Esophagus squamous epithelium (tissue), 5 donors: ENCODE measurements at places on chromosomes 5 and 9.

GRCh38 chr5:81848362-81848880 is 97.5 kb upstream of the SSBP2 start:
- no peak for DNase-seq

GRCh38 chr5:96962540-96962991 is 26.7 kb downstream of the LNPEP start:
- no peak for DNase-seq

DNA sequence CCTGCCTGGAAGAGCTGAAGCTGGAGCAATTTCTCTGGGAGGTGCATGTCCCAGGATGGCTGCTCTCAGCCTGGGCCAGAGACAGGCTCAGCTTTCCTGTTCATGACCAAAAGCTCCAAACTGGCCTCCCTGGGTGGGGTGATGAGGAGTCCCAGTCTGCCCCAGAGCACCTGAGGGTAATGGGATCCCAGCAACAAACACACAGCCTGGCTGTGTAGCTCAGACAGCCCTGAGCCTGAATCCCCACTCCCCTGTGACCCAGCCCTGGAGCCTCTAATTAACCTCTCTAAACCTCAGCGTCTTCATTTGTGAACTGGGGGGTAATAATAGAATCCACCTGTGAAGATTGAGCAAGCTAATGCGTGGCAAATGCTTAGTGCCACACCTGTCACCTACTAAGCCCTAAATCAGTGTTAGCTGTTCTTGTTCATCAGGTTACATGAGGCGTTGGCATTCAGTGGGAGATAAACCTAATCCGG is 67.5 kb downstream of the HSPA4 start:
- DNase-seq = no peak

GRCh38 chr9:111405701-111406100 is 75.7 kb upstream of the OR2K2 start:
- no peak for DNase-seq

DNA sequence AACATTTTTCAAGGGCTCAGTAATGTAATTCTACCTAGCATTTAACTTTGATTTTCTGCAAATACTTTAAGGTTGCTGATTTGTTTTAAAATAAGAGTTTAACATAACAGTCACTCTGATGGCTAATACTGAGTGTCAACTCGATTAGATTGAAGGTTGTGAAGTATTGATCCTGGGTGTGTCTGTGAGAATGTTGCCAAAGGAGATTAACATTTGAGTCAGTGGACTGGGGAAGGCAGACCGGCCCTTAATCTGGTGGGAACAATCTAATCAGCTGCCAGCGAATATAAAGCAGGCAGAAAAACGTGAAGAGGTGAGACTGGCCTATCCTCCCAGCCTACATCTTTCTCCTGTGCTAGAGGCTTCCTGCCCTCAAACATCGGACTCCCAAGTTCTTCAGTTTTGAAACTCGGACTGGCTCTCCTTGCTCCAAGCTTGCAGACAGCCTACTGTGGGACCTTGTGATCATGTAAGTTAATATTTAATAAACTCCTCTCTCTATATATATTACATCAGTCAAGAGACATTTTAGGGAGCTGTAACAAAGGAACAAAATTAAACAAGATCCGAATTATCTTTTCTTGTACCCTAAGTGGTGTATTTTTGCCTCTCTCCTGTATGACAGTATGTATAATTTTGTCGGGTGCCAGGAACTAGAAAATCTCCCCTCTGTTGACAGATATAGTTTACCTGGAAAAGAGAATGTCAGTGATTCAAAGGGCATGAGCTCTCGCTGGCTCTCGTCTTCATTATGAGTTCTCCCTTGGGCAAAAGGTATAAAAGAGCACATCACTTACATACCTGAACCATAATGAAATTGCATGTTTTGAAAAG is 576.1 kb downstream of the LRRC70 start:
- no peak for DNase-seq

DNA sequence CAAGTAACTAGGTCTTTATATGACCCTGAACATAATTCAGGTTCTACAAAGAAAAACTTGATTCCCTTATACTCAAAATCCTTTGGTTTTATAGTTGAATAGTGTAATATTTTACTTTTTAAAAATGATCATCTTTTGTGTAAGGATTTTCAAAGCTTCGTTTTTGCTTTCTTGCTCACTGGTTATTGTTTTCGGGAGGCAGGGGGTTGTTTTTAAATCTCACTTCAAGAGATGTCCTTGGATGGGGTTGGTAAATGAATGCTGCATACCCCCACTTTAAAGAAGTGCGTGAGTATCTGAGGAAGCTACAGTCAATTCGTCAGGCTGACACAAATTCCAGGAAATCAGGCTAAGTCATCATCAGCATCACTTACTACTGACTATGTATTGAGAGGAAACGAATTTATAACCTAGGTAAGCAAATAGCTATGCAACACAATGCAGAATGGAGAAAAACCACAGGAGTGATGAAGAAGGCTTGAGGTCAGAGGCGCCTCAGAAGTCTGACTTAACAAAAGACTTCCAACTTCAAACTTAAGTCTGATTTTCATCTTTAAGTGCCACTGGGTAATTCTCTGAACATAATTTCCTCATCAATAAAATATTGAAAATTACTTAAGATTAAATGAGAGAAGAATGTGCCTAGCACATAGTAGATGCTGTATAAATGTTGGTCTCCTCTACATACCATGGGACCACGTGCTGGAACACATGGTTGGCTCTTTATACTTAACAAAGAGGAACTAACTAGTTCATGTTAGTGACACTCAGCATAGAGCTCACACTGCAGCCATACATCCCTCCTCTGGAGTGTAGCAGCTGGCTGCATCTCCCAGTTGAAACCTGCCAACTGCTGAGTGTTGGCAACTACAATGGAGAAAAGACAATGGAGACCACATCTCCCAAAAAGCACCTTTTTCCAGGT is 106.0 kb upstream of the KIF2A start:
- no peak for DNase-seq

- no peak for DNase-seq
These were observed 8.7 kb downstream of the STKLD1 start for GRCh38 chr9:133384736-133385321.

- DNase-seq = no peak
These were observed 174.5 kb upstream of the MAP1B start for GRCh38 chr5:71932655-71933338.

DNA sequence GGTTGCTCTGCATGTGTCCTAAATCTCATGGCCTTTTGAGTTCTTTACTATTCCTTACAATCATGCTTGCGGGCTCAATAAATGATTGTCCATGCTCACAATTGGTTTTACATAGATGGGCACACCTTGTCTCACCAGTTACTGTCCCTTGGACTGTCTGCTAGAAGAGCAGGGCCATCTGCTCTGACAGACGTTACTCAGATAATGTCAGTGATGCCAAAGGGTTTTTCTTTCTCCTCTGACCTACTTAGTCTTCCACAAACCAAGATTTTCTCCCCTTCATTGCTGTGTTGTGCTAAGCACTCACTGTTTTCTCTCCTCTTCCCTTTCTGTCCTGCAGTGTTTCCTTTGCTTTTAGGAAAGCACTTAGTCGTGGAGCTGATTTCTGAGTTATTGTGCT is 562.3 kb downstream of the KIF4B start:
- DNase-seq = no peak

DNA sequence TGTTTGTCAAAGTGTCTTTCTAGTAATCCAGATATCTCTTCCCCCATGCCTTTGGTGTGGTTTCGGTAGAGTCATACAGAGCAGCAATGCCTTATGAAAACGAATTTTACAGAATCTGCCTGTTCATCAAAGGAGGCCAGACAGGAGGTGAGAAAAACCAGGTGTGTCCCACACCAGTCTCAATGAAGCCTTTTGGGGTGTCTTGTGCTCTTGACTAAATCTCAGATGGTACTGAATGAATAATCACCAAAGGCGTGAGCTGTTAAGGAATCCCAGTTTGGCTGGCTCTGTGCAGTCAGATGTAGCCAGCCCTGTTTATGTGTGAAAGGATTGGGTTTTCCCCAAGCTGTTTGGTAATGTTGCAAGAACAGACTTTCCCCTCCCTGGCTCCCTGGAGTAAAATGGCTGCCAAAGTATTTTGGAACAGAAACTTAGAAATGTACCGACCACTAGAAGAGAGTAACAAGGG is 70.8 kb upstream of the CDKN2B start:
- no peak for DNase-seq

- no peak for DNase-seq
These were observed 43.6 kb downstream of the JADE2 start for GRCh38 chr5:134568761-134569695.

DNA sequence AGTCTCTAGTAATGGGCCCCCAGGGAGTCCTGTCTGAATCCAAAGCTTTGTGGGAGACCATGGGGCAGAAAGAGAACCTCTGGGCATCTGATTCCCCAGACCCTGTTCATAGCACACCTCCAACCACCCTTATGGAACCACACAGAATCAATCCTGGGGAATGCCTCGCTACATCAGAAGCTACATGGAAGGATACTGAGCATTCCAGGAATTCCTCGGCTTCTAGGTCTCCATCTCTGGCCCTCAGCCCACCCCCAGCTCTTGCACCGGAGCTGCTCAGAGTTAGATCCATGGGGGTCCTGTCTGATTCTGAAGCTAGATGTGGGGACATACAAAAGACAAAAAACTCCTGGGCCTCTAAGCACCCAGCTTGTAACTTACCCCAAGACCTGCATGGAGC is 28.4 kb downstream of the VCP start:
- DNase-seq = no peak

- no peak for DNase-seq
These were observed 129.5 kb upstream of the RAPGEF1 start for GRCh38 chr9:131869348-131869747.

GRCh38 chr5:135450952-135451351 is 1.2 kb downstream of the TIFAB start:
- DNase-seq = no peak

- DNase-seq = no peak
These were observed 1.1 kb downstream of the FEM1C start for GRCh38 chr5:115543365-115544042.

DNA sequence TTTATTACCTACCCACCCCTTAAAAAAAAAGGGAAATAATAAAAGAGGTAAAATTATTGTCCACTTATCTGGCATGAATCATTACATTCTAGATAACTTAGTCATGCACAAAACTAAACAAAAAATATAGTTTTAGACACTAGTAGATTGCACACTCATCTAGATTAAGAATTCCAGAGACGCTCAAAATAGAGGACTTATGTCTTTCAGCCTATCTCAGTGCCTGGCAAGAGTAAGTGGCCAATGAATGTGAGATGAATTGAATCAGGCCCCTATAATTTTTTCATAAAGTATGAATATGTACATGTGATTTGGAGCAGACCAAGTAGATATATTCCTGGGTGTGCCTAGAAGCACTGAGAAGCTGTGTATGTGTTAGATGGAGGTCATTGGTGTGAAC is 2.0 kb upstream of the RXFP3 start:
- DNase-seq = no peak

GRCh38 chr9:27387722-27388121 is 90.8 kb upstream of the EQTN start:
- no peak for DNase-seq

GRCh38 chr9:110605565-110605964 is 26.0 kb upstream of the SVEP1 start:
- no peak for DNase-seq

GRCh38 chr9:107660976-107661375 is 171.4 kb upstream of the KLF4 start:
- DNase-seq = no peak

DNA sequence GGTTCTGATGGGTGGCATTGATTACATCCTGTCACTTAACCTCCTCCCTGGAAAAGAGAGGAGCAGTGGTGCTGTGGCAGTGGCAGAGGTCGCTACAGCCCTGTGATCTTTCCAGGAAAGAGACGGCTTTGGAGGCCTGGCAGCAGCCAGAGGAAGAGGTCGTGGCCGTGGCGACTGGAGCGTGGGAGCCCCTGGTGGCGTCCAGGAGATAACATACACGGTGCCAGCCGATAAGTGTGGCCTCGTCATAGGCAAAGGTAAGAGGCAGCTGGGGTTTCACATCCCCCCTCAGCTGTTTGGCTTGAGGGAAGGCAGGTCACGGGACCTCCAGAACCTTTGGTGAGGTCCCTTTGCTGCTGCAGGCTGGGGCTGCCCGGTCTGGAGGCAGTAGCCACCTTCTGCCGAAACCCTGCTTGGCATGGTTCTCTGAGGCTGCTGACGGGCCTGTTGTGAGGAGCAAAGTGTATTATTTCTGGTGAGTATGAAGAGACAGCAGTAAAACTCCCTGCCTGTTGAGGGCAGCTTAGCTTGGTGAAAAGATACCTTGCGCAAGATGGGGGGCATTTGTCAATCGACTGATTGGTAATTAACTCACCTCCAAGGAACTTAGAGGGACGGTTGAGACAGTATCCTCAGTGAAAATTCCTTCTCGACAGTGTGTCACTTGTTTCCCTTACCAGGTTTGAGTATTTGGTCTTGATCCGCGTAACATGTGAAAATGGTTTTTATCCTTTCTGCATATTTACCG is 38.0 kb upstream of the PRDM12 start:
- DNase-seq = no peak

GRCh38 chr5:136230176-136230575 is 37.2 kb upstream of the SMIM32 start:
- DNase-seq = no peak

DNA sequence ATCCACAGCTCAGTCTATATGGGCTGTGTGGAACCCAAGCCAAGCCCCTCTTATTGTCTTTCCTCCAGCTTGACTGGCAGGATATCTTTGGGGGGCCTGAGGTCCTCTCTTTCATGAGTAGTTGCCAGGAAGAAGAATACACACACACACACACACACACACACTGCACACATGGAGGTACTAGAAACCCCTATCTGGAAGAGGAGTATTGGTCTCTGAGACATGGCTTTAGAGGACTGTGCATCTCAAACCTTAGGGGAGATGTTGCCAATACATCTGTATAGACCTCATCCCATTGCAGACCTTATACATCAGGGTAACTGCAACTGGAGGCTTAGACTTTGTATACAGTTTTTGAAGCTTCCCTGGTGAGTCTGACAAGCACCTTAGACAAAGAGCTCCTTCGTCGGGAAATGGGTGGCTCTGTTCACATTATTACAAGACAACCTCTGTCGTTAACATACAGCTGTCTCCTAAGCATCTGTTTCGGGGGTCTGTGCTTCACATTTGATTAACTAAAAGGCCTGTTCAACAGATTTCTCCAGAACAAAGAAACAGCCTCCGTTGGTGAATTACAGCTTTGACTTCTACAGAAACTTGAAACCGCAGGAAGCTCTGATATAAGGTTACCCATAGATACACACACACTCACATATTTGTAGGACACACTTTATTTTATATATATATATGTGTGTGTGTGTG is 5.5 kb upstream of the ENTREP1 start:
- no peak for DNase-seq

GRCh38 chr9:73149371-73150067 is 2.1 kb upstream of the ANXA1 start:
- no peak for DNase-seq

- DNase-seq = no peak
These were observed 80.1 kb upstream of the LPAR1 start for GRCh38 chr9:111118256-111118948.

GRCh38 chr9:114031948-114032840 is 45.9 kb downstream of the AMBP start:
- DNase-seq = no peak
